Kidney (tissue), 22 donors: ENCODE measurements at places on chromosomes 6 and 20. TPM values are rescaled to one million over a fixed set of nuclear protein-coding genes. Genes with fewer than 3 reads are reported as not detected.

The IL17F gene
- polyA plus RNA-seq = not detected

The RAB44 gene
- not detected for polyA plus RNA-seq

The LHFPL5 gene
- polyA plus RNA-seq = not detected

The LTB gene
- 6.6 TPM for polyA plus RNA-seq

The ME1 gene
- 5.5 TPM for polyA plus RNA-seq
